ENCODE measurements at places on chromosomes 16 and 17.

- DNase-seq = no peak
Measured at GRCh38 chr16:8818504-8819270, 21.0 kb downstream of the PMM2 start.

DNA sequence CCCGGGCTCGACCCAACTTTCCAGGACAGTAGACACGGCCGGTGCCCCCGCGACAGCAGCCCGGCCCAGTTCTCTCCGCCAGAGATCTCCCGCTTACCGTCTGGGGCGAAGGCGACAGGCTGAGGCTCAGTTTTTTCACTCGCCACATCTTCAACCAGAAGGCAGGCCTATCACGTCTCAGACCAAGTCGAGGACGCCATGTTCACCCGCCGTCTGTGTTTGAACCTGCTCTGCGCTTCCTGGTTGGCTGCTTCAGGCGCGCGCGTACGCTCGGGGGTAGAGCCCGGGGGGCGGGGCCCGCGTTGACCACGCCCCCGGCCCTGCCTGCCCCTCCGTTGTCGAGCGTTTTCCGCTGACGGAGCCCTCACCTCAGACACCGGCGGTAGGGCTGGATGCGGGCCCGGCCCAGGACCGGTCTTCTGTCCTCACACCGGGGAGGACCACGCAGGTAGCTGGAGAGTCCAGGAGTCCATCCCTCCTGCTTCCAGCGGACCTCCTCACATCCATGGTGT lies at the start of gene SPAG5:
Gene SPAG5 (minus strand): TSS at position 227 of the 512 bp plus-strand sequence. CDS start 79 bp downstream, at position 148.
- peak; percentile 92 for DNase-seq

DNA sequence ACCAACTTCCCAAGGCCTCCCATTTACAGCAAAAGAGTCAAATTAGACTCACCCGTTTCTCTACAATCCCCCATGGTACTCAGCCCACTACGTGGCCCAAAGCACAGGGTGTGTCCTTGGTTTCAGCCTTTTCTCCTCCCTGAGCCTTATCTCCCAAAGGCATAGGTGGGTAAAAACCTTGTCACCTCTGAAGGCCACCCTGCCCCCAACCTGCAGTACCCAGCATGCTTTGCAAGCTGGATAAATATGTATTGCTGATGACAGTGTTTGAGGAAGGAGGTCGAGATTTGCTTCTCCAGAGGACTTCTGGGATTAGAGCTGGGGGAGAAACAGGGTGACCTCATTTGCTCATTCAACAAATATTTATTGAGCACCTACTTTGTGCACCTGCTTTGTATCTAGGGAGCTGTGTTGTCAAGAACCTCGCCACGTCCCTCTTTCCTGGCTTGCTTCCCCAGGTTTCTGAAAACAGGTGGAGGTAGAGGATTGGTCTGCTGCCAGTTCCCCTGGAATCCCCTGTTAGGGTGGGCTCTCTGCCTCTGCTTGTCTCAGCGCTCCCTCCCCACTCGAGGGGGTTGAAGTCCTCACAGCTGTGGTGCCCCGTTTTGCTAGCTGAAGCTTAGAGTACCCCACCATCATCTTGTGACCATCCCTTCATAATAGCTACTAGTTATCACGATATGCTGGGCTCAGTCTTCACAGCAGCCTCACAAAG lies 3.0 kb downstream of the LASP1 start:
- DNase-seq = no peak

GRCh38 chr17:67606896-67607604 lies 110.7 kb upstream of the NOL11 start:
- no peak for DNase-seq

DNA sequence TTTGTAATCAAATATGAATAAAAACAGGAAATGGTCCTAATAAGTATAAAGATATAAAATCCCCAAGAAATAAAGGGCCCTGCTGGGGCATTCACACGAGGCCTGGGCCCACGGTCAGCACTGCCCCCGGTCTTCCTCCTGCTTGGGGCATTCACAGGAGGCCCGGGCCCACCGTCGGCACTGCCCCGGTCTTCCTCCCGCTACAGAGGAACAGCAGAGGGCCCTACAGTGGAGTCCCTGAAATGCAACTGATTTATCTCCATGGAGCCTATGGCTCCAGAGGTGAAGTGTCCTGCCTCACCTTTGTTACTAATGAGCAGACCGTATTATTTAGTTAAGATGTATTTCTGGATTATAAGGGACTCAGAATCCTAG lies 46.5 kb downstream of the MAP1LC3B start:
- no peak for DNase-seq

DNA sequence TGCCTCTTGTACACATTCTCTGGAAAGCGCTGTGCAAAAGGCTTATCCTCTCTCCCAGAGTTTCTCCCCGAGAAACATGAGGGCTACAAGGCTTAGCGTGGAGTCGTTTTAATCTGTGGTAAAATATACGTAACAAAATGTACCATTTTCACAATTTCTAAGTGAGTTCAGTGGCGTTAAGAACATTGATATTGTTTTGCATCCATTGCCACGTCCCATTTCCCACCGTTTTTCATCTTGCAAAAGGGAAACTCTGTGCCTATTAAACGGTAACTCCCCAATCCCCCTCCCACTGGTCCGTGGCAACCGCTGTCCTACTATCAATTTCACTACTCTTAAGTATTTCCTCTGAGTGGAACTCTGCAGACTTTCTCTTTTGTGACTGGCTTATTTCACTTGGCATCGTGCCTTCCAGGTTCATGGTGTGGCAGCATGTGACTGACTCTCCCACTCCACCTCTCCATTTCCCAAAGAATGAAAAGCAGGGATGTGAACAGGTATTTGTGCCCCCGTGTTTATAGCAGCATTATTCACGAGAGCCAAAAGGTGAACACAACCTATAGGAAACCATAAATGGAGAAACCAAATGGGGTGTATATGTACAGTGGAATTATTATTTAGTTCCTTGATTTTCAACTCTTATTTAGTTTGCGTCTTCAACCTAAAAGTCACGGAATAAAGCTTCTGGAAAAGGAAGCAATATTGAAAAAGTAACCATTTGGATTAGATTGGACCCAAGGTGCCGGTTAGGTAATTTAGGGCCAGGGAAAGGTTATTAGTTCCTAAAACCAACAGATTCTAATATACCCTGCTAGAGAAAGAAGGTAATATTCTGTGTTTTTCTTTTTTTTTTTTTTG lies 1.1 kb upstream of the USP32 start:
- DNase-seq = peak; percentile 63

GRCh38 chr17:20010099-20010863 lies 1.1 kb downstream of the SPECC1 start:
- DNase-seq = no peak

- no peak for DNase-seq
Measured at GRCh38 chr16:73049091-73049490, 1.2 kb upstream of the ZFHX3 start.

GRCh38 chr16:59586331-59586730 lies 852.2 kb upstream of the GOT2 start:
- DNase-seq = no peak

DNA sequence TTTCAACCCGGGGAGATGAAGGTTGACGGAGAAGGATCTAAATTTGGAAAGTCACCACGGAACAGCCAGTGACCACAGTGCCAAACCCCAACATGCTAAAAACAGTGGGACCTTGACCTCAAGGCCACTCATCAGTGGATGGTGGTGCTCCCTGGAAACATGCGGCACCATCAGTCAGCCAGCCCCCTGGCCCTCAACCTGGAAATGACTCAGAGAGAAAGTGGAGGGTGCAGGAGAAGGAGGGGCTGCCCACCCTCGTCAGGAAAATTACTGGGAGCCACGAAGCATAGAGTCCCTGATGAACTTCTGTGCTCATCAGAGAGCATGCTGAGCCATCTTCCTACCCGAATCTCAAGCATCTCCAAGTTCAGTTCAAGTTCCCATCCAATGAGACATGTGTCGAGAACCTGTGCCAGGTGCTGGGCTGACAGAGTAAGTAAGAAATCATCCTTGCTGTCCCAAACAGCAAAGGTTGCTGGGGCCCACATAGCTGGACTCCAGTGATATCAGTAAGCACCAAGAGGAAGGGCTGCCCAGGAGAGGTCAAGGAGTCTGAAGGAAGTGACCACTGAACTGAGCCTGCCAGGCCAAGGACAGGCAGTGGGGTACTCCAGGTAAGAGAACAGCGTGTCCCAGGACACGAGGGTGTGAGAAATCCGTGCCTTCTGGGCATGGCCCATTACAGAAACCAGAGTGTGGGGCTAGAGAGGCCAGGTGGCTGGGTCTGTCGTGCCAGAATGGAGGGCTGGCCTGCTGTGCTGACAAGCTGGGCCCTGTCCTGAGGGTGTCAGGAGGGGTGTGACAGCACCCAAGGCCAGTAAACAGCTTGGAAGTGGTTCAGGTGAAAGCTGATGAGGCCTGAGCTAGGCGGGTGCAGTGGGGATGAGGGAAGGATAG lies 5.2 kb downstream of the PECAM1 start:
- DNase-seq = peak; percentile 54

DNA sequence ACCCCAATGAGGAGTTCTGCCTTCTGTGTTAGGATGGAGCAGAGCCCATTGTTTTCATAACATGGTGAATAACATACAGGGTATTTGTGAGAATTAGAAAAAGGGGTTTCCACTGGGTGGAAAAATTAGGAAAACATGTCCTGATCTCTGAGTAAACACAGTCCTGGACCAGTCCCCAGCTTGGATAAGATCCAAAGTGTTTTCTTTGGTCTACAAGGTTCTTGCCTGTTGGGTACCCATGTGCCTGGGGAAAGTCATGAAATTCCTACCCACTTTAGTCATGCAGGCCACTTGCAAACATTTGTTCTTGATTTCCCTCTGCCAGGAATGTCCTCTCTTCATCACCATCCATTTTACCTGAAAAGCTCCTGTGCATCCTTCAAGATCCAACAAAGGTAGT lies 164.8 kb upstream of the DYNLRB2 start:
- no peak for DNase-seq

DNA sequence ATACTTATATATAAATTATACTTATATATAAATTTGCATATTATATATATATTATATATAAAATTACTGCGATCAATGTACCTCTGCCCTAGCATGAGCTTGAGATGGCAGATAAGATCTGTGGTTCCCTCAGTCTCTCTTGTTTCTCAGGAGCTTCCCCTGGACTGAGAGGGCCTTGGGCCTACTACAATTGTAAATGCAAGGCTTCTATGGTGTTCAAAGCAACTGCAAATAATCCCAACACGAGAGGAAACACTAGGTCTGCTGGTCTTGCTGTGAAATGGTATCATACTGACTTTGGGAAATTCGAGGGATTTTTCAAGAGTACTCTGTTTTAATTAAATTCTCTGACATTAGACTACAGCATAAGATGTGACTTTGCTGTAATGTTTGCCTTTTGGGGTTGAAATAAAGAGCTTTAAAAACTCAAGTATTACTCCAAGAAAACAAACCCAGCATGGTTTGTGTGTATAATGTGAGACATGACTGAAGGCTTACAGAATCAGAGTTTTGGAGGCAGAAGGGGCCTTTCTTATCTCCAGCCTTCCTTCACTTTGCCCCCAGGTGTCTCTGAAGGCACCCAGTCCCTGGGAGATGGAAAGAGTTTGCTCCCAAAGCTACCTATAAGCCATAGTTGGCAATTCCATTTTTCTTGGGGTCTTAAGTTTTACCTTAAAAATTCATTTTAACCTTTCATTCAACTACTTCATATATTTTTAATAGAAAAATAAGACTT lies 24.2 kb downstream of the ACSM1 start:
- no peak for DNase-seq

DNA sequence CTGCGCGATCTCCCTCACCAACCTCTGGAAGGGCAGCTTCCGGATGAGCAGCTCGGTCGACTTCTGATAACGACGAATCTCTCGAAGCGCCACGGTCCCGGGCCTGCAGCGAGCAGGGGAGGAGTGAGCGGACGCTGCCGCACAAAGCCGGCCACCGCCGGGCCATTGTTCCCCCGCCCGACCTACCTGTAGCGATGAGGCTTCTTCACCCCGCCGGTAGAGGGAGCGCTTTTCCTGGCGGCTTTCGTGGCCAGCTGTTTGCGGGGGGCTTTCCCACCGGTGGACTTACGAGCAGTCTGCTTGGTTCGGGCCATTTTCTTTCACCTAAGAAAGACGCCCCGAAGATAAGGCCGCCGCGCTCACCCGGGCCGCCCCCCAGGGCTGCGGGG lies 5.8 kb upstream of the UNK start:
- peak; percentile 80 for DNase-seq

GRCh38 chr16:53912155-53912554 lies 208.2 kb downstream of the FTO start:
- DNase-seq = peak; percentile 9

- no peak for DNase-seq
Measured at GRCh38 chr17:63973930-63974593, 1.3 kb upstream of the SCN4A start.

DNA sequence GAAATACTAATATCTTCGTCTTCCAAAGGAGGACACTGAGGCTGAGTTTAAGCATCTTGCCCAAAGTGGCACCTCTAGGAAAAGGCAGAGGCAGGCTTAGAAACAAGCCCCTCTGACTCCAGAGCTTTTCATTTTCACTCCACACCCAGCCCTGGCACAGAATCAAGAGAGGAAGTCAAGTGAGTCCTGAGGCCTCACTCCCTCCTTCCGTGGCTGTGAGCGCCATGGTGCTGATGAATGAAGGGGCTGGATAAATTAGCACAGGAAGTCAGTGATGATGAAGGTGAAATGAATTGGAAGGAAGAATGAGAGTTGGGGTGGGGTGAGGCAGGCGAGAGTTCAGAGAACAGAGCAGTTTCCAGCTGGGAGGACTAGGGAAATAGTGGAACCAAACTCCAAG lies 179.3 kb downstream of the TMEM132E start:
- DNase-seq = no peak

- no peak for DNase-seq
Measured at GRCh38 chr17:48456589-48456988, 26.6 kb upstream of the SKAP1 start.

- no peak for DNase-seq
Measured at GRCh38 chr17:45656527-45657181, 127.5 kb upstream of the CRHR1 start.

GRCh38 chr17:48597778-48598631 lies 4.4 kb upstream of the HOXB5 start:
- peak; percentile 49 for DNase-seq

GRCh38 chr17:76742958-76743357 lies 5.0 kb downstream of the MFSD11 start:
- no peak for DNase-seq

- DNase-seq = no peak
Measured at GRCh38 chr17:77033892-77034404, 106.8 kb upstream of the SEC14L1 start.

- DNase-seq = no peak
Measured at GRCh38 chr17:10859051-10859450, 21.2 kb upstream of the PIRT start.

- no peak for DNase-seq
Measured at GRCh38 chr16:3607634-3608033, 3.8 kb downstream of the SLX4 start.

GRCh38 chr16:728890-729744 lies 2.2 kb downstream of the HAGHL start:
- no peak for DNase-seq

GRCh38 chr17:63338272-63338671 lies 107.8 kb downstream of the CYB561 start:
- no peak for DNase-seq
